ENCODE measurements at places on chromosomes 16 and 17. TPM values are rescaled to one million over a fixed set of nuclear protein-coding genes. Genes with fewer than 3 reads are reported as not detected.

PAFAH1B1 gene
- total RNA-seq, result 156 TPM

ITGB3 gene
- total RNA-seq, result 0.06 TPM

PRRT2 gene
- 0.52 TPM for total RNA-seq

TBC1D3E gene
- not detected for total RNA-seq

CENPN gene
- 70.3 TPM for total RNA-seq

PRSS53 gene
- 3.1 TPM for total RNA-seq

VMP1 gene
- 143 TPM for total RNA-seq

TP53TG3C gene
- not detected for total RNA-seq

AATK gene
- total RNA-seq, result 0.21 TPM

MMP2 gene
- total RNA-seq, result not detected

TMEM92 gene
- total RNA-seq, result not detected

MT1H gene
- total RNA-seq, result 3.3 TPM

CDH16 gene
- not detected for total RNA-seq

RRAD gene
- total RNA-seq, result 0.20 TPM

NPIPA8 gene
- total RNA-seq, result 8.6 TPM

PRAC1 gene
- total RNA-seq, result not detected

TAF1C gene
- total RNA-seq, result 54.3 TPM

CSH1 gene
- total RNA-seq, result not detected

ELOB gene
- total RNA-seq, result 267 TPM

RHBDL1 gene
- total RNA-seq, result 0.72 TPM

HBM gene
- not detected for total RNA-seq

CIITA gene
- 1.5 TPM for total RNA-seq

KRTAP17-1 gene
- total RNA-seq, result not detected

MFSD11 gene
- 16.0 TPM for total RNA-seq

PDILT gene
- total RNA-seq, result not detected

ZP2 gene
- not detected for total RNA-seq

SDK2 gene
- 1.6 TPM for total RNA-seq

TBC1D3I gene
- not detected for total RNA-seq

GFAP gene
- not detected for total RNA-seq

Measured in activated naive CD8-positive, alpha-beta T cell treated with anti-CD3 and anti-CD28 coated beads for 36 hours (primary cell).